ENCODE measurements at places on chromosomes 2 and 18.
A peak's percentile ranks its signal among the peaks of the same experiment; 100 is the strongest.

DNA sequence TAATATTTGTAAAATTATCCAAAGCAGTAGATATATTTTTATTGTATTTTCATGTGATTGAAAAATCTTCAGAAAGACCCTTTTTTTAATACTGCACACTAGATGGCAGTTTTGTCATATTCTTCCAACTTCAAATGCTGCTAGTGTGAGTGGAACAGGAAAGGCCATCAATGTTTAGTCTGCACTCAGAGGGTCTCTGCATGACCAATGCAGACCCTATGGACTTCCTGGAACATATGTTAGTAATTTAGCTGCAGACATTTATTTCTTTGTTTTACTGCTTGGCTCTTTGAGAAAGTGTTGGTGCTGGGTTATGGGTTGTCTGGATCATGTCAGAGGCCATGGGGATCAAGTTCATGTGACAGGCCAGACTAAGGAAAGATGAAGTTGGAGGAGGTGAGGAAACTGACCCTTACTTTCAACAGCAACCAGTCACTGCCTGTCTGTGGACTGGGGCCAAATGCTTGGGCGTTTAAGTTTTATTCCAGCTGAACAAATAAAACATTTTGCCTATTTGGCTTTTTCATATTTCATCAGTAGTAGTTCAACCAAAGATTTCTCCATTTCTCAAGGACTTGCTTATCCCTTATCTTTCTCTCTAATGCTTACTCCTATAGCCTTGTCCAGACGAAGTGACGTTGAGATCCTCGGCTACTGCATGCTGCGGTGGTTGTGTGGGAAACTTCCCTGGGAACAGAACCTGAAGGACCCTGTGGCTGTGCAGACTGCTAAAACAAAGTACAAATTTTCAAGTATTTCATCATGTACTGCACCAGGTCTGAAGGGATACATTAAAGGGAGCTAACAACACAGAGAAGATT, 84.8 kb downstream of the VRK2 start:
- no peak for DNase-seq

- peak; percentile 49 for DNase-seq
Measured at GRCh38 chr2:202375033-202375608, 1.0 kb upstream of the BMPR2 start.

- DNase-seq = no peak
Measured at GRCh38 chr2:25372405-25373268, 30.9 kb upstream of the DNMT3A start.

DNA sequence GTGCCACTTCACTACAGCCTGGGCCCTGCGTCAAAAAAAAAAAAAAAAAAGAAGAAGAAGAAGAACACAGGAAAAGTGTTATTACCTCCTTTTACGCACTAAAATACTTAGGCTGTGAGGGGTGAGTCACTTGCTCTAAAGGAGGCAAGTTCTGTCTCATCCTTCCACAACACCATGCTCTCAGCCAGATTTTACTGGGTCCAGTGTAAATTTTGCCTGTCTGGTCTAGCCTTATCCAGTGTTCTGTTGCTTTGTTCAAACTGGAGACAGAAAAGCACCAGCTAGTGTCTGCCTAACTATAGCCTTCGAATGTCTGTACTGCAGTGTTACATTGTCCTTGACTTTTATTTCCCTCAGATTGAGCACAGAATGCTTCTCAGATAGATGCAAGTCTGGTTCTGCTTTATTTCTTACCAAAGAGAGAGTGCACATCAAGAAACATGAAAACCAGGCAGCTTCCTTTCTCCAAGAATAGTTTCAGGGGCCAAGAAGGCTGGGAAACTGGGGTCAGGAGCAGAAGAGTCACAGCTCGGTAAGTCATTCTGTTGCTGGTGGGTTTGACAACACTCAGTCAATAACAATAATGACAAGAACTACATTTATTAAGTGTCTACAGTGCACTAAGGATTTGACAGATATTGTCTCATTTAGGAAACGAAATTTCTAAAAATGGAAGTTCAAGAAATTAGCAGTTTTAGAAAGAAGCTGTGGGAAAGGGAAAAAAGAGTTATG, 3.1 kb upstream of the MSGN1 start:
- DNase-seq = no peak

DNA sequence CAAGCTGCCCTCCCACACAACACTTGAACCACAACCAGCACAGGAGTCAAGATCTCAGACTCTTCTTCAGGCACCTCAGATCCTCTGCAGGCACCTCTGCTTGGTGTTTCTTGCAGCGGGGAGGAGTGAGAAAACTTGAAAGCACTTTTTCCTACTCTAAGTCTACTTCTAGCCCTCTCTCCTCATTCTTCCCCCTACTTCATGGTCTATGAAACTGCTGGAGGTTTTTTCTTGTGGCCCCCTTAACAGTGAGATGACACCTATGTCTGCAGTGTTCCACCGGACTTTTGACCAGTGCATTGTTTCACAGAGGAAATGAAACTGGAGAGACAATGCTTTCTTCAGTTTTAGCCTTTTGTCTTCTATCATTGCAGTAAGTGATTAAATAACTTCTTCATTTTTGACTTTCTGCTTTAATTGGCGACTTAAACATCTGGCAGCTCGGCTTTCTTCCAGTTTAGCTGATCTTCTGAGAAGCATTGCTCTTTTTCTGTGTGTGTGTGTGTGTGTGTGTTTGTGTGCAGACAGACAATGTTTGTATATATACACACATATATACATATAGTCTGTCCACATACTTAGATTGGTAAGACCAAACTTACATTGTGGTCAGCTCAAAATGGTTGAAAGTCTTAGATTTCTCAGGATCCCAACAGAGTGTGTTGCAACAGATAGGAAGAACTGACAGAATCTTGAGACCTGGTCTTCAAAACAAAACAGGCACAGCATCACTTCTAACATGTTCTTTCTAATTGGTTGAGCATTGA, 1474.0 kb upstream of the TMEFF2 start:
- no peak for DNase-seq

- peak; percentile 59 for DNase-seq
Measured at GRCh38 chr2:190649798-190650390, 1.0 kb downstream of the NAB1 start.

DNA sequence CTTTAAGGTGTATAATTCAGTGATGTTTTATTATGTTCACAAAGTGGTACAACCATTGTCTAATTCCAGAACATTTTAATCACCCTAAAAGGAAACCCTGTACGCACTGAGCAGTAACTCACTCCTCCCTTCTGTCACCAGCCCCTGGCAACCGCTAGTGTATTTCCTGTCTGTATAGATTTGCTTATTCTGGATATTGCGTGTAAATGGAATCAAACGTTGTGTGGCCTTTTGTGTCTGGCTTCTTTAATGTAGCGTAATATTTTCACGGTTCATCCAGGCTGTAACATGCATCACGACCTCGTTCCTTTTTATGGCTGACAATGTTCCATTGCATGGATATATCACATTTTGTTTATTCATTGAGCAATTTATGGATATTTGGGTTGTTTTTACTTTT, 8.3 kb downstream of the ZDBF2 start:
- DNase-seq = no peak

GRCh38 chr2:15814946-15815345, 125.4 kb upstream of the MYCN start:
- no peak for DNase-seq

DNA sequence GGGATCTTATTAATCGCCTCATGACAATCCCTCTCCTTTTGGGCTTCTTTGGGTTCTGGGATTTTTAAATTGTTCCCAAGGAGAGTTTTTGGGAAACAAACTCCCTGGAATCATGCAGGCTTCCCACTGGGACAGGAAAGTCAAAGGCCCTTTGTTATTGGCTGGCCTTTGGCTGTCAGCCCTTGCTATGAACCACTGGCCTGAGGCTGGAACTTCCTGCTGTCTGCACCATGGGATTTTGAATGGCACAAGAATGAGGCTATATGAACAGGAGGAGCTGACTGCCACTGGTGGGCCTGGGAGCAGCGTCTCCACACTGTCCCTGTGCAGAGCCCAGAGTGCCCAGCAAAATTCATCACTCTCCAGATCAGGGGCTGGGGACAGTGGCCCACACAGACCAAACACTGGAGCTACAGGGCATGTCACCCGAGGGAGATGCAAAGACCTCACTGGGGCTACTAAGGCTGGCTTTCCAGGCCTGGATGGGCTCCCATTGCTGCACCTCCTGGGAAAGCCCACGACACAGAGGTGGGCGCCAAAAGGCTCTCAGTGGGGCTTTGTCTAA, 35.7 kb downstream of the STEAP3 start:
- DNase-seq = no peak

DNA sequence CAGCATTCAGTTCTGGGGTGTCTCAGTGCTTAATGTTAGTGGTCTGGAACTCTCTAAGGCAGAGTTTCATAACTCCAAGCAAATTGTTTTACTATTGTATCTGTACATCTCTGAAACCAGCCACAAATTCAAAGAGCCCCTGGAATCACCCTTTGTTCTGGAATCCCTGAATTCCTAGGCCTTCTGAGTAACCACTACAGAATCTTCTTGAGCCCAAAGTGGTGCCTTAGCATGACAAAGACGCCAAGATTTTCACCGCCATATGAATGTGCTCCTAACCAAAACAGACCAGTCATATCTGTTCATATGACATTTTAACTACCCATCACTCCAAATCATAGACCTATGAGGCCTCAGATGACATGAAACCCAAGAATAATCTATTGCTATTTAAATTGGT, 668.1 kb downstream of the EPHA4 start:
- DNase-seq = no peak

- no peak for DNase-seq
Measured at GRCh38 chr2:46187112-46187618, 110.0 kb upstream of the EPAS1 start.

GRCh38 chr2:241379481-241380480, 23.7 kb downstream of the FARP2 start:
- DNase-seq = no peak

DNA sequence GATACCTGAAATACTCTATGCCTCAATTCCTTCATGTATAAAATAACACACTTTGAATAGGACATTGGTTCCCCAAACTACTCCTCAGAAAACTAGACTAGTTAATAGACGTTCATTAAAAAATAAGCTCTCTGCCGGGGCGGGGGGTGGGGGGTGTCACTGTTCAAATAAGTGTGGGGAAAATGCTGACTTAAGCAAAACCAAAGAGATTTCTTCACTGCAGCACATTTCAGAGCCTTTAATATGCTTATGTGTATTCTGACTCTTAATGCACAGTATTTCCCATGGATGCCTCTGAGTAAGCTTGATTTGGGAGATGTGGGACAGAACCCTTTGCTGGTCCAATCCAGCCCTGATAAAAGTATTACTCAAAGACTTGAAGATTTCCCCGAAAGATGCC, 93.2 kb downstream of the LYPD6 start:
- no peak for DNase-seq

GRCh38 chr2:136156411-136156810, 38.5 kb upstream of the CXCR4 start:
- no peak for DNase-seq

DNA sequence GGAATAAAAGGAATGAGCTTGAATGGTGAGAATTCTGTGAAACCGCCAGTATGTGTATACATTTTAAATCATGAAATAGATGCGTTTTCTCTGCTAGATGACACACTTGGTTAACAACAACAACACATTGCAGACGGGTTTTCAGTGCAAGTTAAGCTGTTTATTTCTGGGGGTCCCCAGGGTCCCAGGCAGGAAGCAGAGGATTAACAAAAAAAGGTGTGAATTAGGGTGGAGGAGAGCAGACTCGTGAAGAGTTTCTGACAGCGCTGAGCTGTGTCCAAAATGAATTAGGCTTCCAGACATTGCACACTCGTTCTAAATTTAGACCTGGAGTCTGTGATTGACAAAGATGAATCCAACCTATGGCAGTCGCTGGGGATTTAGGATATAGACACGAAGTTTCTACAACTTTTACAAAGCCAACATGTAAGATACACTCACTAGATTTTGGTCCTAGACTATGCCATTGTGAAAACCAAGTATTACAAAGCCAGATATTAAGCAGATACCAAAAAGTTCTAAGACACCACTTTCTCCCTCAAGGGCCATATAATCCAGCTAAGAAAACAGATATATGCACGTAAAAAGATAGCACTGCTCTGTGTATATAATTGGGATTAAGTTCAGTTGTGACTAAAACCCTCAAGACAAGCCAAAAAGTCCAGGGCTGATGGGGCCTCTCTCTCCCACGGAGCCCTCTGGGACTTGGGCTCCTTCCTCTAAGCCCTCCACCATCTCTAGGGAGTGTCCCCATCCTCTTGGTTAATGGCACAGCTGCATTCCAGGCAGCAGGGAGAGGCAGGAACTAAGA, 120.2 kb downstream of the ACAA2 start:
- no peak for DNase-seq

- no peak for DNase-seq
Measured at GRCh38 chr2:231373184-231373583, 22.3 kb upstream of the B3GNT7 start.

- no peak for DNase-seq
Measured at GRCh38 chr2:176536439-176537133, 267.3 kb downstream of the MTX2 start.

- no peak for DNase-seq
Measured at GRCh38 chr18:32851936-32852335, 79.1 kb upstream of the KLHL14 start.

- DNase-seq = peak; percentile 86
Measured at GRCh38 chr2:36451512-36451911, 95.9 kb downstream of the CRIM1 start.

- DNase-seq = no peak
Measured at GRCh38 chr18:13165636-13166423, 52.7 kb upstream of the LDLRAD4 start.

GRCh38 chr2:85601771-85602475, 575 bp downstream of the TMEM150A start:
- no peak for DNase-seq

- DNase-seq = no peak
Measured at GRCh38 chr18:5294113-5294456, 1.4 kb downstream of the ZBTB14 start.

- no peak for DNase-seq
Measured at GRCh38 chr2:86286516-86286915, 50.9 kb downstream of the REEP1 start.

DNA sequence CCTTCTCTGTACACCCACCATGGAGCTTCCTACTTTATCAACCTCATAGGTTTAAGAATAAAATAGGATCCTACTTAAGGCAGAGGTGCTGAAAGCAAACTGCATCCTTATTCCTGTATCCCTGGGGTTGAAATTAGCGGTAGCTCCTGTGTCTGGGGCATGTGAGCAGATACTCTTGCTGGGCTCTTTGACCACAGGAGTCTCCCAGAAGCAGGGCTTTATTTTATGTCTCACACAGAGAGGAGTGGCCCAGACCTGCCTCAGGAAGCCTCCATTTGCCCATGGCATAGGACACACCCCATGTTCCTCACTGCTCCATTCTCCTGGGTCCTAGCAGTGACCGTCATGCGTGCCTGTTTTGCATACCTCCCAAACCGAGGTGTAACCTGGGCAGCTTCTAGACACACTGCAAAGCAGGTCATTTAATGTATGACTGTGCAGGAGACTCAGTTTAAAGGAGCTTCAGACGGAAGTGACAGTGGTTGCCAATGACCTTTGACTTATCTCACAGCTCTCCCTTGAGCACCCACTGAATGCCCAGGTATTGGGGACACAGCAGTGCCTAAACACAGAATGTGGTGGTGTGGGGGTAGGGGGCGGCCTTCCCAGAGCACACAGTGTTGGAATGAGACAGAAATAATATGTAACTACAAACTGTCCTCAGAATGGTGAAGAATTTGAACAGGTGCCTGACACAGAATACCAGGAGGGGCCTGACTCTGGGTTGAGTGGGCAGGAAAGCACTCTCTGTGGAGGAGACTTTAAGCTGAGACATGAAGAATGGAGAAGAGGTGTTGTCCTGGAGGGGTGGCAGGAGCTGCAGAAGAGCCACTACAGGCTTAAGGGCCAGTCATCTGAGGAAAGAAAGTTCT, 3.7 kb downstream of the TMEM37 start:
- DNase-seq = no peak
